Cortex of kidney (tissue), 1 donor: ENCODE measurements at places on chromosomes 2 and 18.

DNA sequence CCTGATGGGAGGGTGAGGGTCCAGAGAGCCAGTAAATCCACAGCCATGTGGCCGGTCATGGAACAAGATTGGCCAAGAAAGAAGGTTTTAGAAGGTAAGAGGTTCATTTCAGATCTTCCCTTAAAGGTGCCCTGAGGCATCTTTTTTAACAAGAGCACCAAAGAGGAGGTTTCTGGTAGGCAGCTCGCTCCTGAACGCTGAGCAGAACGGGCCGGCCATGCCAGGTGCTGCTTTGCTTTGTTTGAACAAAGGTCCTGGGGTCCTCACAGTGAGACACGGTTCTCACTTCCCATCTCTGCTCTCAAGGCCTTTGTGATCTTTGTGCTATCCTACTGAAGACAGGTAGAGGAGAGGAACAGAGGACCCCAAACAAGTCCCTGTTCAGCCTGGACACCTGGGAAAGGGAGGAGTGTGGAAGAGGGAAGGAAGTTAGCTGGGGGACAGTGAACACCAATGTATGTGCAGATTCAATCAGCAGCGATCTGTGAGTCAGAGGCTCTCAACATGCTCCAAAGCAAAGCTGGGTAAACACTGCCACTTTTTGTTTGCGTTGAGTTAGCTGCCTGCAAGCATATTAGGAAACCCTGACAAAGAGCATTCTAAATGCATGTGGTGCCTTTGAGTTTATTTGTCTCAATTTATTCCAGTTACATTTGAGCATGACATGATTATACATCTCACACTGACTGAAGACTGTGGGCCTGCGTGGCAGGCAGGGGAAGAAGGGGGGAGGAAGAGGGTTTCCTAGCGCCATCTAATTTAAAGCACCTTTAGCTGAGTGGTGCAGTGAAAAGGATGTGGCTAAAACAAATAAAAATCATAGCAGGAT lies 102.4 kb downstream of the ASB1 start:
- DNase-seq, result no peak

- DNase-seq, result no peak
These were observed 349.1 kb downstream of the ANAPC1 start for GRCh38 chr2:111534910-111535352.

- no peak for DNase-seq
These were observed 9.8 kb upstream of the LRRFIP1 start for GRCh38 chr2:237617587-237617982.

GRCh38 chr2:201985728-201986462 lies 47.8 kb upstream of the FZD7 start:
- DNase-seq, result no peak

GRCh38 chr2:182384860-182385259 lies 42.0 kb downstream of the PDE1A start:
- no peak for DNase-seq

- DNase-seq, result no peak
These were observed 49.0 kb upstream of the UBE2F start for GRCh38 chr2:237917696-237918374.

GRCh38 chr18:45951016-45951714 lies 16.0 kb downstream of the EPG5 start:
- DNase-seq, result no peak

- DNase-seq, result no peak
These were observed 191.7 kb upstream of the ZC3H15 start for GRCh38 chr2:186294248-186294888.

- DNase-seq, result no peak
These were observed 3.8 kb downstream of the CXCR2 start for GRCh38 chr2:218129458-218130135.

DNA sequence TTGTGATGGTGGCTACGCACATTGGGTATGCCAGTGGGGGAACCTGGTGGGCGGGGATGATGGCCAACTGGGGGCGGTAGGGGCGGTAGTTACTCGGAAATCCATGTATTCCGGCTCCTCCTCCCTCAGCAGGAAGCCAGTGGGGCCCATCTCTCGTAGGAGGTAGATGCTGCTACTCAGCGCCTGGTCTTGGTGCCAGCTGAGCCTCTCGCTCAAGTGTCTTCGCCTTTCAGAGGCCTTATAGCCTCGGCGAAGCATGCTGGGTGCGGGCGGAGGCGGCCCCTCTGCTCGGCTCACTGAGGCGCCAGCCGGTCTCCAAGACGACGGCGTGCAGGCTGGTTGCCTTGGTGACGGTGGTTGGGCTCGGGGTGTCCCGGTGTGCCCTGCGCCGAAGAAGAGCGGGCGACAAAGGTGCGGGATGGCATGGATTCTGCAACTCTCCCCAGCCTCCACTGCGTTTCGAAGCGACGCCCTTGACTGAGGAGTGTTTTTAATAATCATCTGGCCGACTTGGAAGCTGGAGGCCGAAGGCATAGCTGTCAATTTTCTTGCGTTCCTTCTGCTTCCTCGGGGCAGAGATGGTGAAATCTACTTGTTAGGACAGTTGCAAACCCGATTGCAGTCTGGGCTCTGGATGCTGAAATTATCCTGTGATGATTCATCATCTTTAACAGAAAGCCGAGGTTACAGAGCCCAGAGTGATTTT lies at the start of gene ZSWIM2:
Gene ZSWIM2, minus strand, starts transcription at position 298 of the 706 bp plus-strand sequence. Its CDS starts 40 bp downstream, at position 258.
- DNase-seq, result no peak

GRCh38 chr2:111194835-111195621 lies 74.3 kb downstream of the BCL2L11 start:
- DNase-seq, result no peak

- DNase-seq, result no peak
These were observed 192.7 kb downstream of the DYSF start for GRCh38 chr2:71646028-71646427.

GRCh38 chr2:110791435-110791834 lies 59.1 kb downstream of the ACOXL start:
- DNase-seq, result no peak

- DNase-seq, result no peak
These were observed 299.7 kb downstream of the DSEL start for GRCh38 chr18:67216846-67217245.

GRCh38 chr2:16046649-16047048 lies 106.3 kb downstream of the MYCN start:
- DNase-seq, result no peak

DNA sequence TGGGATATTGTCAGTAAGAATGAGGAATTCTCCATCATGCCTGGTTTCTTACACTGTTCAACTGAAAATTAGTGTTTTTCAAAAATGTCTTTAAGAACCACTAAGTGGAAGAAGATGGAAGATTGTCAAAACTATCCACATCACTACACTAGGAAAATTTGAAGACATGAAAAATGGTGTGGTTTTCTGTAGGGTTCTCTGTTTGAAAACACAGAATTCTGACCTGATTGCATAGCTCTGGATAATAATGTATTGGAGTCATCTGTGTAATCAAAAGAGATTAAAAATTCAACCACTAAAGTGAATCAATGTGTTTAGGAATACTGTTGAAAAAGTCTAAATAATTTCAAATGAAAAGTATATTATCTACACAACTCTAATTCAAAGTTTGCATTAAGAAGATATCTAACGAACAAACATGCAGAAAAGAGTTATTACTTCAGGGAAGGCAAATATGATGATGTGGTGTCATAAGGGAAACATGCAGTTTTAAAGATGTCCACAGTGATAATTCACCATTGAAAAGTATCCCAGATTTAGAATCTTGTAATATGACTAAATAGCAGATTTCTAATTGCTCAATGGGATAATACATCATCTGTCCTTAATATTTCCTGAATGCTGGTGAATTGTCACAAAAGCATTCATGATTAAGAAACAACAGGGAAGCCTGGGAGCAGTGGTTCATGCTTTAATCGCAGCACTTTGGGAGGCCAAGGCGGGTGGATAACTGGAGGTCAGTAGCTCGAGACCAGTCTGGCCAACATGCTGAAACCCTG lies 116.9 kb downstream of the ERBB4 start:
- no peak for DNase-seq

GRCh38 chr2:174495365-174496012 lies 8.7 kb upstream of the GPR155 start:
- DNase-seq, result no peak

DNA sequence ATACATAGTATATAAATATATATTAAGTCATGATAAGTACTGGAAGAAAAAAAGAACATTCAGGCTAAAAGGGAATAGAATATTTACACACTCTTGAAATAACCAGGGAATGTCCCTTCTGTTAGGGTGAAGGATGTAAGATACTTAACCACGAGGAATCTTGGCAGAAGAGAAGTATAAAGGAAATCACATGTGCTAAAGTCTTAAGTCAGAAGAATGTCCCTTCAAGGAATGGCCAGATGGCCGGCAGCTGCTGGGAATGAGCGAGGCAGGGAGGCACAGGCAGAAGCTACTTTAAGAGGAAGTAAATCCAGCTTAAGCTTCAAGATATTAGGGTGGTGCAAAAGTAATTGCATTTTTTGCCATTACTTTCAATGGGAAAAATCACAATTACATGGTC lies 5.5 kb downstream of the CCDC102B start:
- DNase-seq, result no peak

DNA sequence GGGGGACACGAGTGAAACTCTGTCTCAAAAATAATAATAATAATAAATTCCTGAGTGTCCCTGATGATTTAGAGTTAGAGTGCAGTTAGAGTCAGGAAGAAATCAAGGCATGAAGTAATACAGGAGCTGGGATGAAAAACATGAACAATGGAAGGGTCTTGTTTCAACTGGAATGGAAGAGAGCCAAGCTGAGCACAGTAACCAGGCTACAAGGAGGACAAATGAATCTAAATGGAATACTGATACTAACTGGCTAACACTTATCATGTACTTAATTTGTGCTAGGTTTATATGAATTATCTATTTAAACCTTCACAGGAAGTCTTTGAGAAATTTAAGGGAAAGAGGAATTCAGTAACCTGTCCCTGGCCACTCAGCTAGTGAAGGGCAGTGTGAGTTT lies 38.8 kb upstream of the PSME4 start:
- DNase-seq, result no peak

- DNase-seq, result no peak
These were observed 155.1 kb downstream of the SS18 start for GRCh38 chr18:25935356-25935755.

DNA sequence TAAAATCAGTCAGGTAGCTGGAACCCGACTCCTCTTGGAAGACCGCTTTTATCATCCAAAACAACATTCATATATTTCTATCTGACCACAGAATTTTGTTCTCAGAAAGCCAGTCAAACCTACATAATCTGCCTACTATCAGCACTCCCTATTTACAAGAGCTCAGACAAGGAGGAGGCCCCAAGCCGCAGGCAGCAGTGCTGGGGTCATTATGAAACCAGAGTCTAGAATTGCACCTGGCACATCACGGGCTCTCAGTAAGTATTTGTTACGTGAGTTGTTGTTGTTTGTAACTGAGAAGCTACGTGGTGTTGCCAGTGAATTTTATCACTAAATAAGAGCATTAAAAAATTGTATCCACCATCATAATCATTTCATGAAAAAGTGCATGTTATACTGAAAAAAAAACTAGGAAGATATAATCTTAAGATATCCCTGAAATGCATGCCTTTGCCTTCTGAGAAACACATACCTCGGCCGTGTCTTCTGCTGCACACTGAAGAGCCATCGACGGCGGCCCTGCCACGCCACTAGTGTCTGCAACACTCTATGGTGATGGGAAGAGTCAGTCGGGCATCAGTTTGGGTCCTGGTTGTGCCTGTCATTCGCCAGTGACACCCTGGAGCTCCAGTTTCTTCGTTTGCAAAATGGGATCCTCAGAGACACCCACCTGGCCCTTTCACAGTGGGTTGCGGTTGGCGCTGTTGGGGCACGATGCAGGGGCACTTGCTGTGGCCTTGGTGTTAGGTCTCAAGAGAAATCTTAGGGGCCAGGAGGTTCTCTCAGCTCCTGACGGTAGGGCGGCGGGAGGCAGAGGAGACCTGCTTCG lies 505.9 kb downstream of the EIPR1 start:
- DNase-seq, result no peak

GRCh38 chr2:112916625-112917247 lies 5.8 kb downstream of the IL37 start:
- no peak for DNase-seq

DNA sequence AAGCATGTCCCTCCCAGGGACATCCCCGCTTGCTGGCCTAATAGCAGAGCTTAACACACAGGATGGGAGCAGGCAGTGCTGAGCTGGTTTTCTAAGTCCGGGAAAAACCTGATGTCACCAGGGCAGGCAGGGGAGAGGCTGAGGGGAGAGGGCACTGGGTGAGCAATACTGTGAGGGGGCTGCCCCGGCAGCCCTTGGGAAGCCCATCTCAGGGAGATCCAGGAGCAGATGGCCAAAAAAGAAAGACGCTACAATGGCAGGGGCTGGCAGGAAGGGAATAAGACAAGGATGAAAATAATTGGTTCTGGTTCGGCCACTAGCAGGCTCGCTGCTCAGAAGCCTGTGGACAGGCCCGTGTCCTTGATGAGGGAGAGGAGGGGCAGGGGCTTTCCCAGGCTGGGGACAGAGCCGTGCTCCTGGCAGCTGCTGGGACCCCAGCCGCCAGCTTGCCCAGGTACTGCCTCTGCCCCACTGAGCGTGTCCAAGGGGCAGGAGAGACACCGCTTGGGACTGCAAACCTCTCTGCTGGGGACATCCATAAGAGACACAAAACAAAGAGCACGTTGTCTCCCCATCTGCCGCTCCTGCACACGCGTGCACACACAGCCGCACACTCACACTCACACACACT lies 30.2 kb downstream of the SMAD7 start:
- DNase-seq, result no peak

- DNase-seq, result no peak
These were observed 8.1 kb upstream of the DSC3 start for GRCh38 chr18:31050635-31051034.

GRCh38 chr2:44342854-44343253 lies 18.4 kb downstream of the PREPL start:
- DNase-seq, result no peak

DNA sequence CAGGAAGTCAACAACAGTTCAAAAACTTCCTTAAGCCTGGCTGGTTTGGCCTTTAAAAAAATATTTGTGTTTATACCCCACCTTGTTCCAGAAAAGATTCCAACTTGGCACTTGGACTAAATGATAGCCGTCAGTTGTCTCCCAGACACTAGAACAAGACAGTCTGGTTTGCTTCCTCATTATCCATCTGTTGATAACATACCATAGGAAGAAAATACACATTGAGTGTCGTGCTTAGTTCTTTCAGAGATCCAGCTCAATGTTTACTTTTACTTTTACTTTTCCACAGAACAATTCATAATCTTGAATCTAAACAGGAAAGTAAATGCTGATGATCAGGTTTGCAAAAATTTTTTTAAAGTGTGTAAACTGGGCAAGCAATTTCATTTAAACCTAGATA lies 2.4 kb upstream of the VPS54 start:
- no peak for DNase-seq

GRCh38 chr2:188551671-188552070 lies 260.0 kb downstream of the GULP1 start:
- DNase-seq, result no peak

GRCh38 chr2:143949121-143949848 lies 570.6 kb downstream of the ZEB2 start:
- DNase-seq, result no peak

GRCh38 chr2:39135690-39136259 lies 14.9 kb upstream of the SOS1 start:
- no peak for DNase-seq
